ENCODE measurements at places on chromosomes 4 and X.

DNA sequence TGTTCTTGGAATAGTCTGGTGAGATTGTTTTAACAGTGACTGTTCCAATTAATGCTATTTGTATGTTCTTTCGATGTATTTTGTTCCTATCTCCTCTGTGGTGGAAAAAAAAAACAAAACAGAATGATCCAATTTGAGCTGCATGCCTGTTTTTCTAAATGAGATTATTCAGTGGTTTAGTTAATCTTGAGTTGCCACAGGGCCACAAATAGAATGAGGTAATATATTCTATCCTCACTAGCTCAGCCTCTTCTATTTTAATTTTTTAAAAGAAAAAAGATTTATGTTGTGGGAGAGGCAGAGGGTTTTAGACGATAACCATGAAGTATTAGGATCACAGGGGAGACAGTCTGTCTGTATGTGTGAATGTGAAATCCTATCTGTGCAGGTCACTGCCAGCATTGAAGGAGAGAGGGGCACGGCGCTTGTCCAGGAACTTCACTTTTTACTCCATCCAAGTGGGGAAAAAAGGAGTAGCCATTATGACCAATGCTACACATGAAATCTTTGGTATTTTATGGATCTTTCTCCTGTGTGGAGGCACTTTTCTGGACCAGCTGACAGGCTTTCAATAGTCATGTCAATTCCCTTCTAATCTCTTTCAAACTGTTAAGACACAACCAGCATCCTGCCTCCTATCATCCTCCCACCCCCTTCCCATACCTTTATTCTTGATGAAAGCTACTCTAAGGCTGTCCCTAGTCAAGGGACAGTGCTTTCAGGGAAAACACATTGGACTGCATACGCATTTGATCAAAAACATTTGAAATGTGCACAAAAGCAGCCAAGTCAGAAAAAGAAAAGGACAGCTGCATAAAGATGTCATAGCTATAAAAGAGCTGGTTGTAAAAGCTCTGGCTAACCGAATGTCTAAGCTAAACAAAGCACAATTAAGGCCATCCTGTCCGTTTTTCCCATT is 1063.8 kb upstream of the INTU start:
- no peak for DNase-seq

- DNase-seq: no peak
Observed at GRCh38 chrX:8254401-8254800, 83.3 kb upstream of the VCX2 start.

DNA sequence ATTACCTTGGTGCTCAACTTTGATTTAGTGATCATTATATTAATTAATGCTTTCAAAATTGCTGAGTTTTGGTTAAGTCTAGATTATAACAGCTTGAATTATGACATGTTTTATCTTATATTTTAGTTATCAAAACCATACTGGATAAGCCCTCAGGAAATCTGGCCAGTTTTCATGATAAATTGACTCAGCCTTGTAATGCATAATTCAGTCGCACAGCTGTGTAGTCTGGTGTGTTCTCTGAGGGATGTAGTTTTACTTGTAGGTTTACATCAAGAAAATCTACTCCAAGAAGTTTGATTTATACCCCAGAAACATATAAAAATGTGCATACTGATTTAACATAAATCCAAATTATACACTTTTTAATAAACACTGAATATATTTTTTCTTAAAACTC is 477.5 kb downstream of the SPRY1 start:
- no peak for DNase-seq

- no peak for DNase-seq
Observed at GRCh38 chr4:184934961-184935360, 83.3 kb upstream of the HELT start.

- DNase-seq: no peak
Observed at GRCh38 chr4:3791910-3792542, 25.8 kb downstream of the ADRA2C start.

GRCh38 chr4:126396703-126397102 is 1081.9 kb downstream of the FAT4 start:
- DNase-seq: no peak

DNA sequence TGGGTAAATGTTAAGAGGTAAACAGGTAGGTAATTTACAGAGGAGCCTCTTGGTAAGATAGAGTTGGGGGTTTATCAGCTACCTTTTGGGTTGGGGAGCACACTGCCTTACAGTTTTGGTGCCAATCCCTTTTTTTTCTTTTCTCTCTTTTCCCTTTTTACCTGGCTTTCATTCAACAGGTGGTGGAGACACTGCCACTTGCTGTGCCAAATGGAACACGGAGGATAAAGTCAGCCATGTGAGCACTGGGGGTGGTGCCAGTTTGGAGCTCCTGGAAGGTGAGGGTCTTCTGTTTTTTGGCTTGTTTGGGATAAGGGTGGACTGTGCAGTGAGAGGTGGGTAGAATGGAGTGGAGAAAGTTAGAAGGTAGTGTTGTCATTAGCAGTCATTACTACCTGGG is 14.3 kb downstream of the TAF9B start:
- no peak for DNase-seq

GRCh38 chrX:39459204-39459603 is 638.6 kb downstream of the BCOR start:
- no peak for DNase-seq

GRCh38 chrX:70480660-70481018 is 36.0 kb downstream of the DLG3 start:
- no peak for DNase-seq
